Renal cortex interstitium (tissue), 15 donors: ENCODE measurements at places on chromosomes 12 and 14. TPM values are rescaled to one million over a fixed set of nuclear protein-coding genes. Genes with fewer than 3 reads are reported as not detected.

DNA sequence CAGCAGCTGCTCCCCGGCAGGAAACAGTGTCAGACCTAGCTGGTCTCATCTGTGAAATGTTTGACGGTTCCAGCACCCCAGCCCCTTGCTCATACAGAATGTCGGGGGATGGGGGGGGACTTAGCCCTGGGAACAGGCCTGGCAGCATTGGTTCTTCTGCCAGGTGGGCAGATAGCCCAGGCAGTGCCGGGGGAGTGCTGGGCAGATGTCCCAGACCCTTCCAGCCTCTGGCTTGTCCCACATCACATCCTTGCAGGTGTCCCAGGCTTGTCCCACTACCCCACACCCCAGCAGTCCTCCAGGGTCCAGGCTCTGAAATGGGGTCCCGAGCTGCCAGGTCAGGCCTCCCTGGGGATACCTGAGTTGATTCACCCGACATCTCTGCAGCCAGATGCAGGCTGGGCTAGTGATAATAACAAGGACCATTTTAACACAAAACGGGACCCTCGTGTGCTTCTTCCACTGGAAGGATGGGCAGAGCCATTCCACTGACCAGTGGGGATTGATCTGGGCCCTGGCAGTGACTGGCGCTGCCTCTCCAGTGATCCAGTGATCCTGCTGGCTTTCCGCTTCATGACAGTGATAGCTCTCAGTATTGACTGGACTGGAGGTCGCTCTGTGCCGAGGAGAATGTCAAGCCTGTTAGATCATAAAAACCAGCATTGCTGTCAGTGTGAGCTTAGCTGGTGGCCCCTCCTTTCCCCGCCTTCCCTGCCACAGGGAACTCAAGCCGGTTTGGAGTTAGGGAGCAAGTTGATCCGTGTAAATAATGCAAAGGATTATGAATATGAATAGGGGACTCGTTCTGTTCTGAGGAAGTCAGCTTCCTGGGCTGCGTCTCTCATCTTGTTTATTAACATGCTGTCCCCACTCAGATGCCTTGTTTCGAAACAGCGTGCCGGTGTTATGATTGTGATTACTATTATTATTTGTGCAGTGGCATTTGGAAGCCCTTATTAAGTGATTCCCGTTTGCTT is 180.6 kb downstream of the AACS start:
- DNase-seq: no peak

- DNase-seq: no peak
Observed at GRCh38 chr12:100963381-100963780, 168.8 kb downstream of the ANO4 start.

Gene SERPINA10
- polyA plus RNA-seq: 0.11 TPM

Gene ADGRD1
- 15.0 TPM for polyA plus RNA-seq

GRCh38 chr12:108633534-108634248 is at the start of gene SELPLG:
TSS of gene SELPLG (minus strand) at chr12:108633894. CDS start at chr12:108624307, 9,587 bp downstream.
- DNase-seq: no peak

DNA sequence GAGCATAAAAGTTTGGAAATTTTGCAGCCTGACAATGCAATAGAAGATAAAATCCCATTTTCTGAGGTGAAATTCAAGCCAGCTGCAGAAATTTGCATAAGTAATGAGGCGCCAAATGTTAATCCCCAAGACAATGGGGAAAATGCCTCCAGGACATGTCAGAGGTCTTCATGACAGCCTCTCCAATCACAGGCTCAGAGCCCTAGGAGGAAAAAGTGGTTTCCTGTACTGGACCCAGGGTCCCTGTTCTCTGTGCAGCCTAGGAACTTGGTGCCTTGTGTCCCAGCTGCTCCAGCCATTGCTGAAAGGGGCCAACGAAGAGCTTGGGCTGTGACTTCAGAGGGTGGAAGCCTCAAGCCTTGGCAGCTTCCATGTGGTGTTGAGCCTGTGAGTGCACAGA is 1218.1 kb downstream of the GALC start:
- no peak for DNase-seq
